ENCODE measurements at places on chromosomes 5 and 9.

DNA sequence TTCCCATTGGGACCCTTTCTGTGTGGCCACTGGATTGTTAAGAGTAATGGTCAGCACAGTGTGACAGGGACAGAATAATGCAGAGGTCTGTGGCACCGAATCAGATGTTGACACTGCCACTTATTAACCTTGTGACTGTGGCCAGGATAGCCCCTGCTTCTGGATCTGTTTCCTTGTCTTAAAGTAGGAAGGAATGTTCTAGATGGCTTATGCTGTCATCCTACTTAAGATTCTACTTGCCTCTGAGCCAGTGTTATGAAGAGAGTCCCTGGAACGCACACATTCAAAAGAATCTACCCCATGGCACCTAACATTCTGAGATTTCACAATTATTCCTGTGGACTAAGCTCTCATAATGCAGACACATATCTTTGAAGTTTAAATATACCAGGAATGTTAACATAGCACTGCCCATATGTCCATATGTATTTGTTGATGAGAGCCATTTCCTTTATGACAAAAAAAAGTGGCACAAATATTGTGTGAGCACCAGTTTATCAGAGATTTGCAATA is 612.7 kb downstream of the TLR4 start:
- DNase-seq = no peak

DNA sequence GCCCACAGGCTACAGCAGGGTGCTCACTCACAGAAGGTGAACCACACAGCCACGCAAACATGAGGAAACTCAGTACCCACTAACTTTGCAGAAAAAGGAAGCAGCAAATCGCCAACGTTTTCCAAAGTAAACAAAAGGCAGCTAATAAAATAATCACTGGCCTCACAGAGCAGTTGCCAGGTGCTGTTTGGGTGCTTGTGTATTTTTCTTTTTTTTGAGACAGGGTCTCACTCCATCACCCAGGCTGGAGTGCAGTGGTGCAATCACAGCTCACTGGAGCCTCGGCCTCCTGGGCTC is 3.8 kb downstream of the SNAPC4 start:
- no peak for DNase-seq

DNA sequence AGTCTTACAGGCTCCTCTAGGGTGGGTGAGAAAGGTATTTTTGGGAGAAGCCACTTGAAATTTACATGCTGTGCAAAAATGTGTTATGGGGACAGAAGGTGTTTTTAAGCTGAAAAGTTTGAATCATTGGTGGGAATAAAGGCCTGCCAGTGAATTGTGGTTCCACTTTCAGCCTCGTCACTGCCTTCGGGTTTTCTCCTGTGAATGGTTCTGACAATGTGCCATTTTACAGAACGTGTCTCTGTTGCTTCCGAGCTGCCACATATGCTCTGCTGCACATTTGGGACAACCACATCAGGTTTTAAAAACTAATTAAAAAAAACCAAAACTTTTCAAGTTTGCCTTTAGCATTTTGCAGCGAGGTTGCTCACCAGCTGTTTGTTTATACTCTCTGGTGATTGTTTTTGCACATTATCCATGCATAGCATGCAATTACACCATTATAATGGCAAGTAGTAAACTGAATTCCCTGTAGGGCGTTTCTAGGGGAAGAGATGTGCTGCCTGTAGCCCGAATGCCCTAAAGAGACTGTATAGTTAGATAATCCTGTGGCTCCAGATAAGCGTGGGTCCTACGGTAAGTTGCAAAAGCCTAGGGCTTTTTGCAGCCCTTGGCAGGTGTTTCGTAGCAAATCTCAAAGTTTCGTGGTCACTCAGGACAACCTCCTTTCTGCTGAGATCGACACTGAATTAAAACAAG is 40.1 kb upstream of the SUB1 start:
- DNase-seq = no peak

GRCh38 chr5:170846846-170847245 is 15.0 kb upstream of the RANBP17 start:
- DNase-seq = no peak

- no peak for DNase-seq
Observed at GRCh38 chr9:83281306-83282255, 218.6 kb upstream of the RASEF start.

GRCh38 chr5:58410441-58410840 is 49.4 kb downstream of the PLK2 start:
- DNase-seq = no peak

- DNase-seq = no peak
Observed at GRCh38 chr9:98501819-98502218, 206.9 kb downstream of the GABBR2 start.

GRCh38 chr9:130535818-130536521 is 43.4 kb upstream of the FUBP3 start:
- DNase-seq = no peak
